ENCODE measurements at places on chromosomes 3 and 15.

DNA sequence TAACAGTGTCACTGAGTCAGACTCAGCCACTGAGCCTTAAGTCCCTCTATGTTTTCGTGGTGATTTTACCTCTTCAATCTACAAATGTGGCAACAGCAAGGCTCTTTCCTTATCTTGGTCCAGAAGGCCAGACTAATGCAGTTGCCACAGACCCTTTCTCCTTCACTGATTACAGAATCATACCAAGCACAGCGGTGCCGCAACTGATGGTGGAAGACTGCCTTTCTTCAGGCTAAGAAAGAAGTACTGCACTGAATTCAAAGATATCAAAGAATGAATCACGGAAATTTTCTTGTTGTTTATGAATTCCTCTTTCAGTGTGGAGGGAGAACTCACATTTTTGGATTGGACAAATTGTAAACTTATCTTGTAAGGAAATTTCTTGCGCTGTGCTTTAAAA is 18.6 kb downstream of the DCP1A start:
- no peak for DNase-seq

DNA sequence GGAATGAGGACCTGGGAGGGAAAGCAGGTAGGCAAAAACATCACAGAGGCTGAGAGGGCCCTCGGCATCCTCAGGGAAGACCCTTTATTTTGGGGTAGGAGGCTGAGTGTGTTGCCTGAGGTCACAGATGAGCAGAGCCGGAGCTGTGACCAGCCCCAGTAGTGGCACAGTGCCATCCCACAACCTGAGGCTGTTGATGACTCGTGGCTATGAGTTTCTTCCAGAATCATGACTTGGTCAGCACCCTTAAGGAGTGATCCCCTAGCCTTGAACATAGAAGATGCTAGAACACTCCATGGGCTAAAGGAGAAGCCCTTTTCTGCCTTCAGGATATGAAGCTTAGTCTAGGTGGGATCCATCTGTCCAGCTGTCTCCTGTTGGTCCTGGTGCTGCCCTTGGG is 19.5 kb upstream of the CXCR6 start:
- no peak for DNase-seq

DNA sequence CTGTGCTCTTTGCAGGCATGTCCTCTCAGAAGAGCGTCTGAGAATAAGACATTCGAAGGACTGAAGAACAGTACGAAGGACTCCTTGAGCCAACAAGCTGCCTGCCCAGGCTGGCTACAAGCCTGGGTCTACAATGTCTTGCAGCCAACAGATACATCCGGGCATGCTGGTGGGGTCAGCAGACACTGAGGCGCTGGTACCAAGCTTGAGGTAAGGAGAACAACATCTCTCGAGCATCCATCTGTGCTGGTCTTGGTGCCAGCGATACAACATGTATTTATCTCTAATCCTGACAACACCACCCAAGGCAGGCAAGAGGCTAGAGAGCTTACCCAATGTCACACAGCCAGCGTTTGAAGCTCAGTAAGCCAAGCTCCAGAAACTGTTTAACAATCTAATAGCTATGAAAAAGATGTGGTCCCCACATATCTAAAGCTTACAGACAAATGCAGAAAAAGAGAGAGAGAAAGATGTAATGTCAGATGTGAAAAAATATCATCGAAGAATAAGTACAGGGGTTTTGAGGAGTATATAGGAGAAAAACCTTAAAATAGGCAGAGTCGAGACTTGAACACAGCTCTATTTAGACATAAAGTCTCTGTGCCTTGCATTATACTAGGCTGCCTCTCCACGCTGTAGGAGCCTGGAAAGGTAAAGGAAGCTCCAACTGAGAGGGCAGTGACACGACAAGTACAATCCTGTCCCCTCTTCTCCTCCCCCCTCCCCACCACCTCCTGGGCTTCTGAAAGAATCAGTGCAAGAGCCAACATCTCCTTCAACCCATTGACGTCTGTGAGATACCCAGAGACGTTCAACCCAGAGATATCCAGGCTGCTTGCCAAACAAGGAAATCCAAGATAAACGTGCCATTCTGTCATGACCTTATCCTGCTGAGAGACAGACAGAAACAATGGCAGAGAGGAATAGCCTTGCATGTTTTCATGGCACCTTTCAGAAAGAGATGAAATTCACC is 39.4 kb downstream of the WWTR1 start:
- peak; percentile 80 for DNase-seq

DNA sequence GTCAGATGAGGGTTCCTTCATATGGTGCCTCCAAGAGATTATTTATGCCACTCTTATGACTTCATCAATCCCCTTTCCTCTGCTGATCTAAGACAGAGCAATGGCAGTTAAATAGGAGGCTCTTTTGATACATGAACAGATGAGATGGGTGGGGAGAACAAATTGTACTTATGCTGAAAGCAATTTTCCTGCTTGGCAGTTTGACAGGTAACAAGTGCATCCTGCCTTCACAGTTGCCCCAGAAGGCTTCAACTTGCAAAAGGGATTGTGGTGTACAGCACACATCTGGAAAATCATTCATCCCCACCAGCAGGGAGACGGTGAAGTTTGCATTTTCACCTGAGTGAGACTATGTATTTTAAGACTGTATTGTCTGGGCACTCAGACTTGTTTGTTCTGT is 27.3 kb downstream of the ENTPD3 start:
- no peak for DNase-seq

- no peak for DNase-seq
Measured at GRCh38 chr3:119175872-119176756, 2.7 kb downstream of the UPK1B start.

DNA sequence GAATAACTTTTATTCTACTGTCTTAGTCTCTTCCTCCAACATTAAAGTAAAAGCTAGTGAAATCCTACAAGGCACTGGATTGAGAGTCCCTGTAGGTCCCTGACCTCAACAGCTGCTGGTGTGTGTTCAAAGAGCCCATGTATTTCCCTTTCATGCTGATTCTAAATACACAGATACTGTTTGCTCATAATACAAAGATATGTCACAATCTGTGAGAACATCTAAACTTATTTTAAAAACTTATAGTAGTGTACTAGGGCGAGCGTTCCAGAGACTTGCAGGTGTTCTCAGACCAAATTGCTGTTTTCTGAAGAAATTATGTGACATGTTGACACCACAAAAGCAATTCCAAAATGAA is 145.9 kb upstream of the LIPC start:
- no peak for DNase-seq

DNA sequence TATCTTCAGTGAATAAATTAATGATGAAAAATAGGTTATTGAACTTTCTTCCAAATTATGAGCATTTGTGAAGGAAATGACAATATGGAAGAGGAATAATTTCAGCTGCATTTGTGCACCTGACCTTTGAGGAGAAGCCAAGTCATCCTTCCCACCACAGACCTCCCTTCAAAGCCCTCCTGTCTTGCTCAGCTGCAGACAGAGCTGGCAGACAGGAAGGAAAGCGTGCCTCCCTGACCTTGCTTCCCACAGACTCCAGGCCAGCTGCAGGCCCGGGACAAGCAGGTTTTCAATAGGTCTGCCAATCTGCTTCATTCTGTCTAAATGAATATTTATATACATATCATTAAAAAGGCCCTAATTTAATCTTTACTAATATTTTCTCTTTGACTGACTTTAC is 152.9 kb upstream of the RBMS3 start:
- no peak for DNase-seq

- DNase-seq: no peak
Measured at GRCh38 chr15:23035964-23036566, 3.3 kb downstream of the TUBGCP5 start.

- no peak for DNase-seq
Measured at GRCh38 chr15:71043373-71043772, 71.9 kb upstream of the THSD4 start.

GRCh38 chr3:122766430-122766829 is 27.2 kb downstream of the HSPBAP1 start:
- DNase-seq: no peak

DNA sequence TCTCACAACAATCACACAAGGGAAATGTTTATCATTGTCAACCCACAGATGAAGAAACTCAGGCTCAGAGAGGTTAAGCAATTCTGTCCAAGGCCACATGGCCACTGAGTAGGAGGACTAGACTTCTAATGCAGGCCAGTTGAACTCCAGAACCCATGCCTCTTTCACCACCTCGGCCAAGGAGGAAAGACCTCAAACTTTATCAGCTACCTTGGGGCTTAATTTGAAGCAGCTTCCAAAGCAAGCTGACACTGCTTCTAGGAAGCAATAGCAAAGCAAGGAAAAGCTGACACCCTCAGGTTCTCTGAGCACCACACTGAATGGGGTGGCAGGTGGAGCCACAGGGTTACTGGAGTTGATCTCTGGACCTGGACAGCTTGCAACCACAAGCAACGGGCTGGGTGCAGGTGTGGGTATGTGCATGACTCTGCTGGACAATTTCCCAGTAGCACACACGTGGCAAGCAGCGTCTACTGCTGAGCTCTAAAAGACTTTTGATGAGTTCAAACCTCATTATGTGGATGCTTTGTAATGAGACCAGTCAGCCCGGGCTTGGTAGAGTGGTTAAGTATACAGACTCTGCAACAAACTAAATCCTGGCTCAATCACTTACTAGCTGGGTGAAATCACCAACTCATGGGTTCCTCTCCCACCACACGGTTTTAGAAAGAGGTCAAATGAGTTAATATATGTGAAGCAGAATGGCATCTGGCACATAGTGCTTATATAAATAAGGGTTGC is 23.1 kb downstream of the CCNL1 start:
- no peak for DNase-seq

- DNase-seq: no peak
Measured at GRCh38 chr15:67947254-67948039, 106.7 kb upstream of the PIAS1 start.

DNA sequence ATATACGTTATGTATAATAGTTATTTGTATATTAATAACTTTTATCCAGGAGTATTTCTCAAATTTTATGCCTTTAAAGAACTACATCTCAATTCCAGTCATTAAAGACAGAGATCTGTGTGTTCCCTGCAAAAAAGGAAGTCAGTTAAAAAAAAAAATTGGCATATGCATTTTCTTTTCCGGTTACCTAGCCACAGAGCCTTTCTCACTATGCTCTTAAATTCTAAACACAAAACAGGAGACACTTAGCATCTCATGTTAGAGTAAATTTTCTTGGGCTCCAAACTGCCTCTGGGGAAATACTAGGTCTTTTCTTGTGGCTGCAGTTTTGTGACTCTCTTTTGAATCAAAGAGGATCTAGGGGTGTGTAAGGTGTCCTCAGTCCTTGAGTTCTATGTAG is 105.9 kb downstream of the KCNH8 start:
- DNase-seq: no peak

GRCh38 chr3:53009826-53010539 is 35.9 kb downstream of the SFMBT1 start:
- DNase-seq: no peak

DNA sequence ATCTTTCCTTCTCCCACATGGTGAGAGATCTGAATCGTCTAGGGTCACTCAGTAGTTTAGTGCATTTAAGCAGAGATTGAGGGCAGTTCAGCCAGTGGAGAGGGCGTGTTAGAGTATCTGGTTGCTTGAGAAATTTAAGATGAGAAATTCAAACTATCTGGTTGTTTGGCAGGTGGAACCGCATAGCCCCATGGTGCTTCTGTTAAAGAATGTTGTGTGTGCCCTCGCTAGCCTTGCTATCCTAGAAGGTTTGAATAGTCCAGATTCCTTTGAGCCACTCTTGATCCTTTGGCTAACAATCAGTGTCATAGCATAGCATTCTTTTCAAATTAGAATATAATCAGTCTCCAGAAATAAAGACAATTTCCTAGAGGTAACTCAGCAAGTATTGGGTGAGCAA is 32.1 kb downstream of the ABHD17C start:
- DNase-seq: no peak

DNA sequence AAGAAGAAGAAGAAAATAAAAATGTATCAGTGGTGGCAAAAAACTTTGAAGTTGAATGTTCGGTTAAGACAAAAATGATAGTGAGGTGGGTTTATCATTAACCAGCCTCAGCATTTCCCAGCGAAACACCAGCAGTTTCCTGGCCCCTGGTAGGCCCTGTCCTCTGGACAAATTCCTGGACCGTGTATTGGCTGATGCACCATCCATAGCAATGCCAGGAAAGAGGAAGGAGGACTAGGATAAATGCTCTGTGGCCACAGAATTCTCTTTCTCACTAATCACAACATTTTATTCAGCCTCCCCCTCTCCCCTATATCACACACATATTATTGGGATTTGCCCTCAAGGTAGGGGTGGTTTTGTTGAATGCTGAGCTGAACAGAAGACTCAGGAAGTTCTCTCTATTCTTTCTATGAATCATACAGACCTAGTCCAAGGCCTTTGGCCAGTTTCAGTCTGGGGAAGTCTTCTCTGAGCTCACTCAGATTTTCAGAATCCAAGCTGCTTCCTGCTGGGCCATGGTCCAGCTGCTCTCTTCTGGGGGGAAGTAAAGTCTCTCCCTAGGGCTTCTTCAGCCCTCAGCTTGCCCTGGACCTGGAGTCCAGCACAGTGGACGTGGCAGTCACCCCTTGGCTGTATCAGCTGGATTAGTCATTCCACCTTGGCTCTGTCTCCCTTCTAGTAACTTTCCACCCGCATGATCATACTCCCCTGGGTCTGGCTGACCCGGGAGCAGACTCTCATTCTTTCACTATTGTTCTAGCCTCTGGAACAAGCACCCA is 27.6 kb downstream of the SLC28A1 start:
- DNase-seq: peak; percentile 95

- peak; percentile 41 for DNase-seq
Measured at GRCh38 chr3:13703071-13703470, 154.1 kb downstream of the FBLN2 start.

- DNase-seq: no peak
Measured at GRCh38 chr3:171753665-171754408, 56.4 kb downstream of the PLD1 start.
